ENCODE measurements at places on chromosomes 3 and 15.
A peak's percentile ranks its signal among the peaks of the same experiment; 100 is the strongest.

- H3K36me3 ChIP-seq = no peaks in the 10 kb centered on the region
- no peak overlapping the region for H3K27ac ChIP-seq
- no peaks in the 10 kb centered on the region for H3K27me3 ChIP-seq
- H3K4me1 ChIP-seq = no peaks in the 10 kb centered on the region
Measured at GRCh38 chr3:134754768-134755559, 40.1 kb upstream of the EPHB1 start.

GRCh38 chr15:66647358-66647757 lies 54.7 kb upstream of the SMAD6 start:
- no peak overlapping the region for H3K27ac ChIP-seq
- H3K36me3 ChIP-seq = no peaks in the 10 kb centered on the region
- H3K4me3 ChIP-seq = no peak overlapping the region
- peaks cover 26% of the 10 kb centered on the region for H3K4me1 ChIP-seq
- no peak for DNase-seq

DNA sequence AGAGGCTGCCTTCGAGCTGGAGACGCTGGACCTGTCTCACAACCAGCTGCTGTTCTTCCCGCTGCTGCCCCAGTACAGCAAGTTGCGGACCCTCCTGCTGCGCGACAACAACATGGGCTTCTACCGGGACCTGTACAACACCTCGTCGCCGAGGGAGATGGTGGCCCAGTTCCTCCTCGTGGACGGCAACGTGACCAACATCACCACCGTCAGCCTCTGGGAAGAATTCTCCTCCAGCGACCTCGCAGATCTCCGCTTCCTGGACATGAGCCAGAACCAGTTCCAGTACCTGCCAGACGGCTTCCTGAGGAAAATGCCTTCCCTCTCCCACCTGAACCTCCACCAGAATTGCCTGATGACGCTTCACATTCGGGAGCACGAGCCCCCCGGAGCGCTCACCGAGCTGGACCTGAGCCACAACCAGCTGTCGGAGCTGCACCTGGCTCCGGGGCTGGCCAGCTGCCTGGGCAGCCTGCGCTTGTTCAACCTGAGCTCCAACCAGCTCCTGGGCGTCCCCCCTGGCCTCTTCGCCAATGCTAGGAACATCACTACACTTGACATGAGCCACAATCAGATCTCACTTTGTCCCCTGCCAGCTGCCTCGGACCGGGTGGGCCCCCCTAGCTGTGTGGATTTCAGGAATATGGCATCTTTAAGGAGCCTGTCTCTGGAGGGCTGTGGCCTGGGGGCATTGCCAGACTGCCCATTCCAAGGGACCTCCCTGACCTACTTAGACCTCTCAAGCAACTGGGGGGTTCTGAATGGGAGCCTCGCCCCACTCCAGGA lies 21.1 kb downstream of the NRROS start:
- H3K27me3 ChIP-seq = no peaks in the 10 kb centered on the region
- no peak overlapping the region for H3K4me3 ChIP-seq
- peaks cover 8% of the 10 kb centered on the region for H3K4me1 ChIP-seq
- no peak overlapping the region for H3K27ac ChIP-seq

DNA sequence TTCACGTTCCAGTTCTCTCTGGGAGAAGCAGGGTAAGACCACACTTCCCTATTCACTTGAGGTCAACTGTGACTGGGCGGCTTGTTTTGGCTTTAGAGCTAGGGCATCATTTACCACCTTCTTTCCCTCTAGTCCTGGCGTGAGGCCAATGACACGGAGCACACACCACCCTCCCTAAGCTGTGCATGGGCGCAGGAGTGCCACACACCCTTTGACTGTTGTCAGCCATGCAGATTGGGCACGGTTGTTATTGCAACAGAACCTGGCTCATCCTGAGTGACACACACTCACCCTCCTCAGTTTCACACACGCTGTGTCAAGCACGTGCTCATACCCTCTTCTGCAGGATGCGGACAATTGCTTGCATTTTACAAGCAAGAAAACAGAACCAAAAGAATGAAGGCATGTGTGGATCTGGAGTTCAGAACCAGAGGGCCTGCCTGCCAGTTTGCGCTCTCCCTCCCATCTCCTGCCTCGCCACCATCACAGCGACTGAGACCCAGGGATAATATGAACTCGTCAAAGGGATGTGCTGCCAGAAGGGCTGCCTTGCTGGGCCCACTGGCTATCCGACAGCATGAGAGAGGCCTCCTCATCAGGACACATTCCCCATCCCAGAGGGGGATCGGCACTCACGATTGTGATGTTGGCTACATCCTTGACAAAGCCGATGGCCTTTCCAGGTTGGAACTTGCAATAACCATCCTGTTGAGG lies 17.6 kb downstream of the CTSH start:
- no peaks in the 10 kb centered on the region for H3K27me3 ChIP-seq
- H3K4me3 ChIP-seq = no peak overlapping the region
- H3K36me3 ChIP-seq = peaks cover 60% of the 10 kb centered on the region
- peak; percentile 37 for DNase-seq
- no peak overlapping the region for H3K27ac ChIP-seq

DNA sequence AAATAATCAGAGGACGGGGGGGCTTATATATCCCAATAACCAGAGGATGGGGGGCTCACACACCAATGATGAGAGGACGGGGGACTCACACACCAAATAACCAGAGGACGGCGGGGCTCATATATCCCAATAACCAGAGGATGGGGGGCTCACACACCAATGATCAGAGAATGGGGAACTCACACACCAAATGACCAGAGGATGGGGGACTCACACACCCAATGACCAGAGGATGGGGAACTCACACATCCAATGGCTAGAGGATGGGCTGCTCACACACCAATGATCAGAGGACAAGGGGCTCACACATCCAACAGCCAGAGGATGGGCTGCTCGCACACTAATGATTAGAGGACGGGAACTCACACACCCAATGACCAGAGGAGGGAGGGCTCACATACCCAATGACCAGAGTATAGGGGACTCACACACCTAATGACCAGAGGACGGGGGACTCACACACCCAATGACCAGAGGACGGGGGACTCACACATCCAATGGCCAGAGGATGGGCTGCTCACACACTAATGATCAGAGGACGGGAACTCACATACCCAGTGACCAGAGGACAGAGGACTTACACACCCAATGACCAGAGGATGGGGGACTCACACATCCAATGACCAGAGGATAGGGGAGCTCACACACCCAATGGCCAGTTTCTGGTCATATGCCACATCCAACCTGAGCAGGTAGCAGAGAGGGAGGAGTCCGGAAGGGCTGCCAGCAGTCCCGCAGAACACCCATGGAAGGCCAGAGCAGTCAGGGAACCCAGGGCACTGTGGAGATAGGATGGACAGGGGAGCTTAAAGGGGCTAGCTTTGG lies 10.6 kb downstream of the RAB6B start:
- no peak for DNase-seq

- H3K36me3 ChIP-seq = peaks cover 37% of the 10 kb centered on the region
- H3K27ac ChIP-seq = no peak overlapping the region
- DNase-seq = no peak
- H3K4me1 ChIP-seq = no peaks in the 10 kb centered on the region
Measured at GRCh38 chr15:51938286-51938685, 33.3 kb downstream of the LEO1 start.

DNA sequence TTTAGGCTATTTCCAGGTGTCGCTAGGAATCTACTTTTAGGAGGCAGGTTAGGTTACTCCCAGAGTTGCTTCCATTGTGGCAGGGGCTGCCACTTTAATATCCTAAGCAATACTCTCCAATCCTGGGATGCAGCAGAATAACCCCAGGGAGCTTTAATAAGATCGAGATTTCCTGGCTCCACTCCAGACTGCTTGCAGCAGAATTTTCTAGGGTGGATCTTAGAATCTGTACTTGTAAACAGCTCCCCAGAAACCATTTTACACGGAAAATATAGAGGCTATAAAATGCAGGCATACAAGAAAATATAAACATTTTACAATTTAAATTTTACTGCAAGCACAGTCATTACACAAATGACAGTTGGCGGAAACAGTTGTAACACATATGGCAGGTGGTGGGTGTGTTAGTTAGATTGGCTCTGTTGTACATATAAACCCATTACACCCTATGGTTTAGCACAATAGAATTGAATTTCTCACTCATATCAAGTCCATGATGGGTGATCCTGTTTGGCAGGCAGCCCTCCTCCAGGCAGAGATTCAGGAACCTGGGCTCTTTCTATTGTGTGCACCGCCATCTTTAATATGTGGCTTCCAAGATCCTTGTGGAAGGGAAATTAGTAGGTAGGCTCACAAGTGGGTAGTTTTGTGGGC lies 35.0 kb upstream of the TNFAIP8L3 start:
- H3K36me3 ChIP-seq = no peaks in the 10 kb centered on the region
- no peaks in the 10 kb centered on the region for H3K27me3 ChIP-seq
- no peak overlapping the region for H3K27ac ChIP-seq
- H3K4me3 ChIP-seq = no peak overlapping the region
- peaks cover 17% of the 10 kb centered on the region for H3K4me1 ChIP-seq

GRCh38 chr15:39486621-39487457 lies 94.0 kb upstream of the THBS1 start:
- no peak for DNase-seq
- no peaks in the 10 kb centered on the region for H3K36me3 ChIP-seq
- peaks cover 29% of the 10 kb centered on the region for H3K4me1 ChIP-seq
- no peak overlapping the region for H3K27ac ChIP-seq
- H3K4me3 ChIP-seq = no peak overlapping the region

DNA sequence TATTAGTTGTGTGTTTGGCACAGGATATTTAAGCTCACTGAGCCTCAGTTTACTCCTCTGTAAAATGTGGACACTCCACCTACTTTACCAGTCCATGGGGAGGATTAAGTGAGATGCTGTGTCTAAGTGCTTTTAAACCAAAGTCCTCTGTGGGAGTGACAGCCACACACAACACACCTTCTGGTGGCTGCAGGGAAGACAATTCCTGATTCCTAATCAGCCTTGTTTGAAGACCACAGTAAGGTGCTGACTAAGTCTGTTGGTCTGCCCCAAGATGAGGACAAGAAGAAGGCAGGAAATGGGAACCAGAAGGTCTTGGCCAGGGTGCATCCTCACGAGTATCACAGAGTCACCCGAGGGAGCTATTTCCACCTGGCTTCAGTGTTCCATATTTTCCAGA lies 52.3 kb downstream of the EPHB1 start:
- H3K27me3 ChIP-seq = no peaks in the 10 kb centered on the region
- H3K27ac ChIP-seq = no peak overlapping the region
- no peak for DNase-seq
- peaks cover 2% of the 10 kb centered on the region for H3K4me1 ChIP-seq
- H3K36me3 ChIP-seq = no peaks in the 10 kb centered on the region
- H3K4me3 ChIP-seq = no peak overlapping the region
